ENCODE measurements at places on chromosomes 12 and 14.
A peak's percentile ranks its signal among the peaks of the same experiment; 100 is the strongest.

DNA sequence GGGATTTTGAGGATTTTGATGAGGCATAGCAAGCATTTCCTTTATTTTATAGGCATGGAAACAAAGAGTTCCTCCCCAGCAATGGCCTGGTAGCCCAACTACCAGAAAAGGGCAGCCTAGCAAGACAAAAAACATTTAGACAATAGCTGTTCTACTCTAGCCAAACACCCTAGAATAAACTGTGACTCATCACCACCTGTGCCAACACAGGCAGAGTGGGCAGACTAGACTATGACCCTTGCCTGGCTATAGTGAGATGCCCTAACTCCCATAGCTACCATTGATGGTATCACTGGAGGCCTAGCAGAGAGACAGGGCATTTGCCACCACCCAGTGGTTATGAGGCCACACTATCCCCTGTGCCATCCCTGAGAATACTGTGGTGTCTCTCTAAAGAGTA is 15.5 kb upstream of the CCER1 start:
- no peak for DNase-seq

- no peak for DNase-seq
Observed at GRCh38 chr12:111693818-111694217, 8.0 kb downstream of the ACAD10 start.

DNA sequence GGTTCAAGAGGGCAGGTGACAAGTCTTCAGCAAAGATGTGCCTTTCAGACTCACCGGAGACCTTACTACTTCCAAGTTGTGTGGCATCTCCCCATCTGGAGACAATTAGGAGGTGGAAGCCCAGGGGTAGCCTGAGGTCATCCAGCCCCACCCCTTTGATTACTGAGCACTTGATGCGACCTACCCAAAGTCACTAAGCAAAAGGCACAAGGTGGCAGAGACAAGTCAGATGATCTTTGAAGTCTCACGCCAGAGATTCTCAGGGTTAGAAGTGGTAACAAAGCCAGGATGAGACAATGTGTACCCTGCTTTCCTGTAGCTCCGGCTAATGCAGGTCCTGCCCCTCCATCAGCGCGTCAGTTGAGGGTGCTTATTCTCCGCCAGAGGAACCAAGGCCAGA is 1.4 kb upstream of the FOXN3 start:
- no peak for DNase-seq

DNA sequence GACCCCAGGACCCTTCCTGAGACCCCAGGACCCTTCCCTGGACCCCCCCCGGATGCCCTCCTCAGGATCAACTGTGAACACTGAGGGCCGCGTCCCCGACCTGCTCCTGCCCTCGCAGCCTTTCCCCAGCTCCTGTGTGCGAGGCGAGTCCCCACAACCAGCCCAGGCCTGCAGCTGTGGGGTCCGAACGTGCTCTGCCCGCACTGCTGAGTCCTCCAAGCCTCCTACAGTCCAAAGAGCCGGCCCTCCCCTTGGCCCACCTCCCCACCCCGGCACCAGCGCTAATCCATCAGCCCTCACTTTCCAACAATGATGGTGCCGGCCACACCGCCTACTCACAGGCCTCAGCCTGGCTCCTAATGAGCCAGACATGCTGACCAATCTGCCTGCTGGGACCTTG is 26.2 kb upstream of the ANKLE2 start:
- no peak for DNase-seq

DNA sequence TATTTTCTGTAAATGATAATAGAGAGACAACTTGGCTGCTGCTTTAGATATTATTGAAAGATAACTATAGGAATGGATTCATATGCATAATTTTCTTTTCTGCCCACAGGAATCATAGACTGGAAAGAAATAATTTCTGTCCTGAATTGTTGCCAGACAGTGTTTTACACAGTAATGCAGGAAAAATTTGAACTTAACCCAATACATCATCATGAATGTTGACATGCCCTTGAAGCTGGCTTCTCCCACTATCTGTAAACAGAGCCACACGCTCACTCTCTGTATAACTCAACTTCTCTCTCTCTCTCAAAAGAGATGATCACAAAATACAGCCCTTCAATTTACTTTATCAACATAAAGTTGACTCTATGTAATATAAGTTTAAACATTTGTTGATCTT is 56.6 kb downstream of the PAX9 start:
- DNase-seq = peak; percentile 3

DNA sequence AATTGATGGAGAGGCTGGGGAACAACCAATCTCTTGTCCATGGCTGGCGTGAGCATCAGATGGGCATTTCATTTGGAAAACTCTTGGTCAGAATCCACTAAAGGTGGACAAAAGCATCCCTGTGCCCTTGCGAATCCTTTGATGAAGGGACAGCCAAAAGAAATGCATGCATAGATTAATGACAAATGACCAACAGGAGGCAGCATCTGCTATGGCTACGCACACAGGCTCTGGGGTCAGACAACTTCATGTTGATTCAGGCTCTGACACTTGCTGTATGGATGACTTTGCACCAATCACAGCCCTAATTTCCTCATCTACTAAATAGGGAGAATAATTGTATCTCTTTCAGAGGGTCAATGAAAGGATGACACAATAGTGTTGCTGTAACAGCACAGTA is 117.5 kb downstream of the ASCL4 start:
- DNase-seq = no peak

DNA sequence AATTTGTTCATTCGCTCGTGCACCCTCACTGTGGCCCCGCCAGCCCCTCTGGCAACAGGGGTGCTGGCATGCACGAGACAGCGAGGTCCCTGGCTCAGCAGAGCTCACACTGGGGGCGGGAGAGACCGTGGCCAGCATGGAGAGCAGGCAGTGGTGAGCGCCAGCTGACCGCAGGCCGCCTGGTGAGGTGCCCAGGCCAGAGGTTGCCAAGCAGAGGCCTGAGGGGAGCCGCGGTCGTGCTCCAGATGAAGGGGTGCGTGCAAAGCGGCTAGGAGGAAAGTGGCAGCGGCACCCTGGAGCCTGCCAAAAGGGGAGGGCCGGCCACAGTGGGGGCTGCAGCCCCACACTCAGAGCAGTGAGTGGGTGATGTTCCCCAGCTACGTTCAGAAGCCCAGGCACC is 56.1 kb downstream of the CDC42BPB start:
- DNase-seq = no peak

Data from astrocyte (in vitro differentiated cells and primary cell).